ENCODE measurements at places on chromosomes 11 and 22. TPM values are rescaled to one million over a fixed set of nuclear protein-coding genes. Genes with fewer than 3 reads are reported as not detected.

GRCh38 chr22:50074551-50075530, 10.4 kb downstream of the MLC1 start:
- no peak for DNase-seq

DNA sequence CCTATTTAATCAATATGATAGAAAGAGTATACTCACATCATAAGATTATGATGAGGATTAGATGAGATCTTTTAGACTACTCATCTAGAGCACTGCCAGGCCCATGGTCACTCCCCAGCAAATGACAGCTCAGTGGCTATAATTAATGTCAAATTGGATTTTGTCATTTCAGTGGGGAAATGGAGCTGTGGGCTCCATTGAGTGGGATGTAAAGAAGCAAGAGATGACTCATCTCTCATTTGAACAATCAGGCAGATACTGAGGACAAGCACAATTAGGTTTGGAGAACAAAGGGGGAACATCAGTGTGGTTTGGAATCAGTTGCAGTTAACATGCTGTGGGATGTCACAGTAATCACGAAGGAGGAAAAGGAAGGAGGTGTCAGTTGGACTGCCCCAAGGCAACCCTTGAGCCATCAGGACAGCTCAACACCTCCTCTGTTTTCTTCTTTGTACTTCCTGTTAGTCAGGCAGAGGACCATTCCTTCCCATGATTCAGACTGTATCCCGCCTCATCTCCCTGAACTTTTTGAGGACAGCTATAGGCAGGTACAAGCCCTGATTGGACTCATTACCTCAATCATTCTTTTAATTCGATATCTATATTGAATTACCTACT, 473.7 kb upstream of the ISX start:
- DNase-seq: no peak

DNA sequence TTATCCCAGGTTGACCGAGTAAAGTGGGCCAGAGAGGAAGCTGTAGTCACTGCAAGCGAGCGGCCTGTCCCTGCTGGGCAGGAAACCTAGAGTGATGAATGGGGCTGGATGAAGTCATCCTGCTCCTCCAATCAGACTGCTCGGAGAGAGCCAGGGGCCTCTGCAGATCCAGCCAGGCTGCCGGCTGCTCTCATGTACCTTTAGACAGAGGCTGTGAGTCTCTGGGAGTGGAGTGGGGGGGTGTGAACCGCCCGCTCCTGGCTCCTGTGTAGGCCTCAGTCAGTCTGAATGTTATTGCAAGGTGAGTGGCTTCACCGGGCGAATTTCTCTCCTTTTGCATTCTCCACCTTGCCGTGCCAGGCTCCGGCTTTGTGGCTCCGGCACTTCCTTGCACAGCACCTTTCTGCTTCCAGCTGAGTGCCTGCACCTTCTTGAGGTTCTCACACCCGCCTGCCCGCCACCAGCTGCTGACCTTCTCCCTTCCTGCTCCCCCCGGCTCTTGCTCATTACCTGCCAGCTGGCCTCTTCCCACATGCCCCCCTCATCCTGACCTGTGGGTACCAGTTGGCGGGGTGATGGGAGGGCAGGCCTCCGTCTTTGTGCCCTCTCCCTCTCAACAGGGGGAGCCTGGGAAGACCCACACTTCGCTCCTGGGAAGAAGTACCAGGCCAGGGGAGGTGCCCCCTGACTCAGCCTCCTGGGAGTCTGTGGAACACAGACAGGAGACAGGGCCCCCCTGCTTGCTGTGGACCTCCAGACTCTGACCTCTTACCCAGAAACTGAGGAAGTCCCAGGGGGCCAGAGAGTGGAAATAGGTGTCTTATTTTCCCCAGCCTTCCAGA, 79.9 kb downstream of the GRAMD1B start:
- peak; percentile 27 for DNase-seq

DNA sequence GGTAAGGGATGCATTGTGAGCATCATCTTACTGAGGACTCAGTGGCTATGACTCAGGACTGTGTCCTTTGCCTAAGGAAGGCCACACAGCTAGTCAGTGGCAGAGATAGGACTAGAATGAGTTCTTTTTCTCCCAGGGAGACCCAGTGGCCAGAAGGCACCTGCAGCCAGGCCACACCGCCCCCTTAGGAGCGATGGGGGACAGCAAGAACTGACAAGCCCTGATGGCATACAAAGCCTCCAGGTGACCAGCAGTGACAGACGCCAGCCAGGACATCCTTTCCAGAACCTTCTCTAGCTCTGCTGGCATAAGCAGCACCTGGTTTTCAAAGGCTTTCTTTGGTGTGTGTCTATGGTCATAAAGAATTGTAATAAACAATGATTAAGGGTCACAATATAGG, 240.1 kb downstream of the ST3GAL4 start:
- no peak for DNase-seq

DNA sequence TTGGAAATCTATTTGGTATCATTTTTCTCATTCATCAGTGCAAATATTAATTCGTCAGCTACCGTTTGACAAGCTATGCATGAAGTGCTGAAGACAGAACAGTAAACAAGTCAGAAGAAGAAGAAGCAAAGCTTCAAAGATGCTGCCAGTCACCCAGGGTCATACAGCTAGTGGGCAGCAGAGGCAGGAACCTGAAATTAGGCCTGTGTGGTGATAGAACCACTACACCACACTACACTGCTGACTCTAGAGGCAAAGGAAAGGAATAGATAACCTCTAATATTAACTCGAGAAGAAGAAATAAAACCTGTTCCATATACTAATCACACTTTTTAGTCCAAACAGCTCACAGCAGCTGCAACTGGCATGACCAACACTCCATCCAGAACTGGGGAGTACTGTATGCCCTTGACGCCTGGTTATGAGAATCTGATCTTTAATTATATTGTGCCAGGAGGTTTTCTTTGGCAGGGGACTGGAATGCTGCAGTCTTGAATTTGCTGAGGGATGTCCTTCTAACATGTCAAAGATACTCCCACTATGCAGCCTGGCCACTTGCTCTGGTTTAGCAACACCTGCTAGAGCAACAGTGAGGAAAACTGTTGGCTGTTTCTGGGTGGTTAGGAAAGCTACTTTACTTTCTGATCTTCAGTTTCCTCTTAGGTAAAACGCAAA, 73.0 kb downstream of the PAK1 start:
- DNase-seq: no peak

DNA sequence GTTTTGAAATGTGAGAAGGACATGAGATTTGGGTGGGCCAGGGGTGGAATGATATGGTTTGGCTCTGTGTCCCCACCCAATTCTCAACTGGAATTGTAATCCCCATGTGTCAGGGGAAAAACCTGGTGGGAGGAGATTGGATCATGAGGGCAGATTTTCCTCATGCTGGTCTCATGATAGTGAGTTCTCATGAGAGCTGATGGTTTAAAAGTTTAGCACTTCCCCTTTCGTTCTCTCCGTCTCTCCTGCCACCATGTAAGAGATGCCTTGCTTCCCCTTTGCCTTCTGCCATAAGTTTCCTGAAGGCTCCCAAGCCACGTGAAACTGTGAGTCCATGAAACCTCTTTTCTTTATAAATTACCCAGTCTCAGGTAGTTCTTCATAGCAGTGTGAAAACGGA, 113.5 kb downstream of the FCHSD2 start:
- no peak for DNase-seq

DNA sequence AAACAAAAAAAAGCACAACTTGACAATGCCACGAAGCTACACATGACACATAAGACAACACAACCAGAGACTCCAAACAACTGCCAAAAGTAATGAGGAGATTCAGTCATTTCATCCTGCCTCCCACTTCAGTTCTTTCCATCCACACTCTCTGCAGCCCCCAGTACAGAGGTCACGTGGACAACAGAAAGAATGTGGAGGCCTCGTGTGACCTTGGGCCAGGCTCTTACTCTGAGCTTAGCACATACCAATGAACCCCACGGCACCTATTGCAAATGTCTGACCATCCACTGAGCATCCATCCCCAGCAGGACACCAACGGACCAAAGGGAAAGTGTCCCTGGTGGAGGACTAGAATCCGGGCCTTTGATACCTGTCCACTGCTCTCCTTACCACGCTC, 12.5 kb downstream of the CBX7 start:
- no peak for DNase-seq

DNA sequence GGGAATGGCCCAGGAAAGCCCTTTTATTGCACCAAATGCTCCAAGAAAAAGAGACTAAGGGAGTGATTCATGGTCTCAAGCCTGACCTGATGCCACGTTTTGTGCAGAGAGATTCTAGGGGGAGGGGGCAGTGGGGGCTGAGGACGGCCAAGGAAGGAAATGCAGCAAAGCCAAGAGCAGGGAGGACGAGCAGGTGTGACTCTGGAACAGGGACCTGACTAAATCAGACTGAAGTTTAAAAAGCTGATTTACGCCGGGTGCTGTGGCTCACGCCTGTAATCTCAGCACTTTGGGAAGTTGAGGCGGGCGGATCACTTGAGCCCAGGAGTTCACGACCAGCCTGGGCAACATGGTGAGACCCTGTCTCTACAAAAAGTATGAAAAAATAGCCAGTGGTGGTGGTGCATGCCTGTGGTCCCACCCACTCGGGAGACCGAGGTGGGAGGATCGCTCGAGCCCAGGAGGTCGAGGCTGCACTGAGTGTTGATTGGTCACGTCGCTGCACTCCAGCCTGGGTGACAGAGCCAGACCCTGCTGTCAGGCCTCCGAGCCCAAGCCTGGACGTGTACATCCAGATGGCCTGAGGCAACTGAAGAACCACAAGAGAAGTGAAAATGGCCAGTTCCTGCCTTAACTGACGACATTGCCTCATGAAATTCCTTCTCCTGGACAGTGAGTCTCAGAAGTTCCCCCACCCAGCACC, 10.8 kb upstream of the IFITM3 start:
- no peak for DNase-seq

GRCh38 chr22:28909375-28909774, 26.0 kb downstream of the ZNRF3 start:
- DNase-seq: no peak

DNA sequence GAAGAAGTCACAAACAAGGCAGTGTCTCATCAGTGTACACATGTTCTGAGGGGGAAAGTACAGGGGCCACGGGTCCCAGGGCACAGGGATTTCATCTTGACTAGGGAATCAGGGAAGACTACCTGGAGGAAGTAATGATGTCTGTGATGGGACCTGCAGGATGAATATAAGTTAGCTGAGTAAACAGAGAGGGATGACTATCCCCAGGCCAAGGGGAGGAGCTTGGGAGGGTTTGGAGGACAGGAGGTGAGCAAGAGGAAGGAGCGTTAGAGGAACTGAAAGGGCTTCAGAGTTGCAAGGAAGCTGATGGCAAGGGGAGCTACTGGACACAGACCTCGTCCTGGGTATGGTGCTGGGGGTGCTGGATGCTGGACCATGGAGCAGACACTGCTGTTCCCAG, 56.4 kb downstream of the TRAF6 start:
- peak; percentile 78 for DNase-seq

DNA sequence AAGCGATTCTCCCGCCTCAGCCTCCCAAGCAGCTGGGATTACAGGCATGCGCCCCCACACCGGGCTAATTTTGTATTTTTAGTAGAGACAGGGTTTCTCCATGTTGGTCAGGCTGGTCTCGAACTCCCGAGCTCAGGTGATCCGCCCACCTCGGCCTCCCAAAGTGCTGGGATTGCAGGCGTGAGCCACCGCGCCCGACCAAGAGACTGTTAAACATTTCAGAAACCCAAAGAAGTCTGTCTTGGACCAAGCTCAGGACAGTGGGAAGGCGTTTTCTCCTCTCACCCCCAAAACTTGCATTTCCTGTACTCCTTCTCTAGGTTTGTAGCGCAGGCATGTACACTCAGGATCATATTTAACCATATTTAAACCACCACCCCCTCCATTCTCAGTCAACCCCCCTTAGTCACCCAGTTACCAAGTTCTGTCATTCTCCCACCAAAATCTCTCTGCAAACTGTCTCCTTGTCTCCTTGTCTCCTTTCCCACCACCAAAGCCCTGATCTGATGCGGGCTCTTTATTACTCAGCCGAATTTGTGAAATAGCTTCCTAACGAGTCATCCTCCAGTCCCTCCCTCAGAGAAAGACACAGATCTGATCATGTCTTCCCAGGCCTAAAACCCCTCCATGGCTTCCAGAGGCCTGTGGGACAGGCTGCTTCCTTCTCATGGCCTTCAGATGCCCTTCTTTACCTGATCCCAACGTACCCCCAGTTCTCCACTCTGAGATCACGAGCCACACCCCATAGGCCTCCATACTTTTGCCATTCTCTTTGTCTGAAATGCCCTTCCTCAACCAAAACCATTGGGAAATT, 29.0 kb upstream of the CREB3L1 start:
- peak; percentile 87 for DNase-seq

- DNase-seq: peak; percentile 51
Measured at GRCh38 chr11:47411884-47412746, 3.7 kb downstream of the SLC39A13 start.

Gene CCDC15
- 11.4 TPM for total RNA-seq

Gene BDNF
- 3.8 TPM for total RNA-seq

Gene HPS5
- total RNA-seq: 15.2 TPM

Gene DTX4
- 4.9 TPM for total RNA-seq

Gene RAB3IL1
- total RNA-seq: 6.6 TPM

Gene DDX25
- total RNA-seq: not detected

Gene PRR33
- not detected for total RNA-seq

Measured in PC-3 (cell line).